ENCODE measurements at places on chromosomes 5 and 9. TPM values are rescaled to one million over a fixed set of nuclear protein-coding genes. Genes with fewer than 3 reads are reported as not detected.

Gene LAMC3
- 12.2 TPM for total RNA-seq

Gene GLRA1
- total RNA-seq: not detected

Gene PLPP6
- 19.9 TPM for total RNA-seq

Gene MLANA
- 6.3 TPM for total RNA-seq

Gene HTR4
- not detected for total RNA-seq
